ENCODE measurements at places on chromosomes 5 and 9.

- no peak for DNase-seq
Observed at GRCh38 chr5:150188146-150188842, 1.6 kb upstream of the SLC6A7 start.

- no peak for DNase-seq
Observed at GRCh38 chr5:157342822-157343402, 77.0 kb downstream of the CYFIP2 start.

DNA sequence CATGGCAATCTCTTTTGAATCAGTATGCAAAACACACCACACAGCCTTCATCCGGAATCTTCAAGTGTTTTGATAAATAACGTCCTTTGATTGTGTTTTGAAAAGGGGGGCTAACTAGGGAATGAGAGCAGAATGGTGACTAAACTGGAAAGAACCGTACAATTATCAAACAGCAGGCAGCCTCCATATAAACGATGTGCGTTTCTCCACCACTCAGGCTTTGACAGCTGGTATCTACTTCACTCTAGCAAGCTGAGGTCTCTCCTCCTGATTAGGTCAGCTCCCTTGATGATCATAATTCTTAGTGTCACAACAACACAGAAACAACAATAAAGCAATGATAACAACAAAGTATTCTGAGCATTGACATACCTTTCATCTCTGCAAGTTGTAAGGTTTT is 465.9 kb downstream of the TUSC1 start:
- no peak for DNase-seq

GRCh38 chr5:18397891-18398290 is 763.6 kb downstream of the TAF11L14 start:
- no peak for DNase-seq

- no peak for DNase-seq
Observed at GRCh38 chr9:122179054-122179689, 19.5 kb downstream of the MORN5 start.
